ENCODE measurements at places on chromosomes 7 and 10.

DNA sequence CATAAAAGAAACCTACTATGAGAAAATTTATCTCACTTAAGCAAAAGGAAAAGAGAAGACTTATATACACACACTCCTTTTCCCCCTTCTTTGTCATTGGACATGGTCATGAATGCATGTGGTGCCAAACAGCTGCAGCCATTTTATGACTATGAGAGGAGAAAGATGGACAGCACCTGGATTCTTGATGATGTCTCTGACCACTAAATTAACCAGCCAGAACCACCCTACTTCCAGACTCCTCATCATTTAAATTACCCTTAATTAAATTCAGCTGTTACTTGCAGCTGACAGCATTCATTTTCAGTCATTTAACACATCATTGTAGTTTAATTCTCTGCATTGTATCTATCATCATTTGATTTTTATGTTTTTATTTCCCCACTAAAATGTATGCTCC lies 379.0 kb upstream of the HPS1 start:
- DNase-seq, result no peak

DNA sequence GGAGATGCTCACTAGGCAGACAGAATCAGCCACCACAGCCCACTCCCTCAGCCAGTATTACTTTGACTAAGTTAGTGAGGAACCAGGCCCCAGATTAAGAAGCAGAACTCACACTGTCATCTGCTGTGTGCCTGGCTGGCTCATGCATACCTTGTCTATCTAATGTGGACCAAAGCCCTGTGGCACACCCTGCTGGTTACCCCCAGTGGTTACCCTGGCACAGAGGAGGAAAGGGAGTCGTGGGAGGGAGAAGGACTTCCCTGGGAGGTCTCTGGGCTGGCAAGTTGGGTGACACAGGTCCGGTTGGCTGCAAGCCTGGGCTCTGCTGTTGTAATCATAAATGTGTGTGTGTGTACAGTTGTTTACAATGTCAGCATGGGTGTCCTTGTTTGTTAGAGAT lies 7.5 kb upstream of the SH2D4B start:
- peak; percentile 45 for DNase-seq

DNA sequence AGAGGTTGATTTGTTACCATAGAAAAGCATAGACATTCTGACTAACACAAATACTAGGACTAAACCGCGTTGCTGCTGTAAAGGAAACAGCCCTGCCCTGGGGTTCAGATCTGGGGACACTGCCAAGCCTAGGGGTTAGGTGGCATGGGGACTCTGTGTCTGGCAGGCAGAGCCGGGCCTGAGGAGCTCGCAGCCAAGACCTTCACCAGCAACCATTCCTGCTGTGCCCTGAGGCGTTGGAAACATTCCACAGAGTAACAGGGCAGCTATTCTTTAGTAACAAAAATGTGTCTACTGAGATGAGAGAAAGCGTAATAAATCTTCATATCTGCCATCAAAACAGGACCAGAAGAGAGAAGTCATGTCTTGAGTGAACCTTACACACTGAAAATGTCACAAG lies 280.5 kb downstream of the POM121L12 start:
- no peak for DNase-seq

- peak; percentile 55 for DNase-seq
Measured at GRCh38 chr10:24209946-24210491, 1.1 kb downstream of the KIAA1217 start.

DNA sequence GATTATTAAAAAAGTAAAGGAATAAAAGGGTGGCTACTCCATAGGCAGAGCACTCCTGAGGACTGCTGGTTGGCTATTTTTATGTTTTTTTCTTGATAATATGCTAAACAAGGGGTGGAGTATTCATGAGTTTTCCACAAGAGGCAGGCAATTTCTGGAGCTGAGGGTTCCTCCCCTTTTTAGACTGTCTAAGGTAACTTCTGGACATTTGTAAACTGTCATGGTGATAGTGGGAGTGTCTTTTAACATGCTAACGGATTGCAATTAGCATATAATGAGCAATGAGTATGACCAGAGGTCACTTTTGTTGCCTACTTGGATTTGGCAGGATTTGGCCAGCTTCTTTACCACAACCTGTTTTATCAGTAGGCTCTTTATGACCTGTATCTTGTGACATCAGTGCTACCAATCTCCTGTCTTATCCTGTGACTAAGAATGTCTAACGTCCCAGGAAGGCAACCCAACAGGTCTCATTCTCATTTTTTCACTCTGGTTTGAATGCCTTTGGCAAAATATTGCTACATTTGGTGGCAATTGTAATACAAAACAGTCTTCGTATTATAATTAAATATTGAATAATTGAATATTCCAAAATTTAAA lies 587.8 kb upstream of the POM121L12 start:
- no peak for DNase-seq

- no peak for DNase-seq
Measured at GRCh38 chr7:157739650-157740049, 402.8 kb downstream of the DNAJB6 start.

DNA sequence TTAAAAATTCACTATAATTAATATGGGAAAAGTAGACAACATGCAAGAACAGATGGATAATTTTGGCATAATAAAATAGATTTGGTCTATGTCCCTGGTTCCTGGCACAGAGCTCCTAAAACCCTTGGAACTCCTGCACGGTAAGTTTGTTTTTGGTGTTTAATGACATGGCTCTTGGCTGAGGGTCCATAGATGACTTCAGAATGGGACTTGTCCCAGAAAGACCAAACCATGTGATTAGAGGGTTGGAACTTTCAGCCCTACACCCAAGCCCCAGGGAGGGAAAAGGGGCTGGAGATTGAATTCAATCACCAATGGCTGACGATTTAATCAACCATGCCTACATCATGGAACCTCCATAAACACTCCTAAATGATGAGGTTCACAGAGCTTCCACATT lies 12.6 kb upstream of the GSDME start:
- no peak for DNase-seq

- DNase-seq, result no peak
Measured at GRCh38 chr7:98200364-98200763, 10.9 kb upstream of the BHLHA15 start.

DNA sequence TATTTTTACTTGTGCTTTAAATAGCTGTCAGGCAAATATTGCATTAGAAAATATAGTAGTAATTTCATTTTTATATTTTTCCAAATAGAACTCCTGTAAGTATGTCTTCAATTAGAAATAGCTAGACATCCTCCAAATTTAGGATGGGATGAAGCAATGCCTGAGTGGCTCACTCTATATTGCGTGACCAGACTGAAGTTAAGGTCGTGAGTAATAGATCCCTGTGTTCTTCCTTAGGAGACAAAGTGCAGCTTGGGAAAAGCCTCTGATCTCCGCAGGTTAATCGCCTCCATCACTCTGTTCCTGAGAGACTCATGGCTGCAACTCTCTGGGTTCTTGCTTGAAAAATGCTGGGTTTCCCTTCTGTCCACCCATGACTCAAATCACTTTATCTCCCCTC lies 484.8 kb upstream of the ANKRD30A start:
- no peak for DNase-seq

GRCh38 chr7:80642871-80643270 lies 4.4 kb downstream of the CD36 start:
- DNase-seq, result no peak

GRCh38 chr10:79082631-79083596 lies 14.1 kb downstream of the ZMIZ1 start:
- peak; percentile 47 for DNase-seq

DNA sequence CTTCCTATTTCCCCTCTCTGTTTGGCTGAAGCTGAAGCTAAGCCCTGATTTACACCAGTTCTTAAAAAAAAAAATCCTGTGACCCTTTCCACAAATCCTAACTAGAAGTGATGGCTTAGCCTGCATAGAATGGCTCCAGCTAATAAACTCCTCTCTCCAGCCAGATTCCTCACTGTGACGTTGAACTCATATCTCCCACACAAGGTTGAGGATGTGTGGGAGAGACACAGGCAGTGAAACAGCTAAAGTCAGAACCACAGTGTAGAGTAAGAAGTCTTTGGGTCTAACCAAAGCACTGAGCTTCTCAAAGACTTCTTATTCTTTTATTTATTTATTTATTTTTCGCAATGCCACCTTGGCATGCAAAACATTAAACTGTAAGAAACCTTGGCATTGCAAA lies 268.3 kb downstream of the SNX13 start:
- DNase-seq, result no peak

GRCh38 chr7:69597278-69598076 lies 798 bp upstream of the AUTS2 start:
- DNase-seq, result peak; percentile 1

GRCh38 chr10:119705434-119705831 lies 20.4 kb upstream of the INPP5F start:
- DNase-seq, result no peak

DNA sequence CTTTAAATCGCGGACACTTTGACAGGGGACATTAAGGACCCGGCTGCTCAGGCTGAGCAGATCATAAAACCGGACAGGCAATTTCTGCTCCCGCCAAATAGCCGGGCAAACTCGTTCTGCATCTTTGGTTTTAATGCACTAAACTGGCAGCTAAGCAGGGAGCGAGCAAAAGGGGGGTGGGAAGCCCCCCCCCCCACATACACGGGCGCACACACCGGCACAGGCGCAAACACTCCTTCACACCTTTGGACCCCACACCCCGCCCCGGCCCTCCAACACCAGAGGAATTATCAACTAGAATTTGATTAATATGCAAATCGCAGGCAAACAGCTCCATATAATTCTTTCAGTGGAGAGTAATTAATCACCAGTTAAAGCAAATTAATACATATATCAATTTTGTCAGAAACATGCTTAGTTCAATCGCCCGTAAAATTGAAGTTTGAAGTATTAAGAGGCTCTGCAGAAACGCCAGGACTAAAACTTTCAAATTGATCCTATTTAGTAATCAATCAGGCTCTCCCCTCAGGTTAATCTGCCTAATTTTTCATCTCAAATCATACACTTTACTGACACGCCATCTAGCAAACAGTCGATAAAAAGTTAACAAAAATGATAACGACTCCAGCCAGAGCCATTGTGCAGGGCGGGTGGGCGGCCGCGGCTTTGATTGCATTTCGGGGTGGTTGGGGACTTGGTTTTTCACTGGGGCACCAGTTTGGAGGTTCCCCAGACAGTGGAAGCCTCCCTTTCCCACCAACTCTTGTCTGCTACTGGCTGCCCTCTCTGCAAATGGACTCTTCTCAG lies 9.9 kb downstream of the LBX1 start:
- no peak for DNase-seq

DNA sequence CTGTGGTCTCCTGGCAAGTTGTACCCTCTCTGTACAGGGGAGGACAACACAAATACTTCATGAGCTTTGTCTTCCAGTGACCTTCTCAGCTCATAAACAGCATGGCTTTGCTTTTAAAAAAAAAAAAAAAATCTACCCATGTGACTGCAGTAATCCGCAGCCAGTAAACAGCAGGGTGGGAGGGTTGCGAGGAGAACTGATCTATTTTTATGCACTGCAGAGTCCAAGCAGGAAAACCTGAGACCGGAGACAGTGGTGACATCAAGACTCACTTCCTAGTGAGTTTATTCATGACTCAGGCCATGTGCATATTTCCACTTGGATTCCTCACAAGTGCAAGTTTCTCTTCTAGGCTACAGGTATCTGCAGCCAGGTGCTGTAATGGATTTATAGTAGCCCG lies 127.9 kb downstream of the NRF1 start:
- peak; percentile 75 for DNase-seq

- DNase-seq, result no peak
Measured at GRCh38 chr7:123230147-123230546, 30.4 kb upstream of the SLC13A1 start.

DNA sequence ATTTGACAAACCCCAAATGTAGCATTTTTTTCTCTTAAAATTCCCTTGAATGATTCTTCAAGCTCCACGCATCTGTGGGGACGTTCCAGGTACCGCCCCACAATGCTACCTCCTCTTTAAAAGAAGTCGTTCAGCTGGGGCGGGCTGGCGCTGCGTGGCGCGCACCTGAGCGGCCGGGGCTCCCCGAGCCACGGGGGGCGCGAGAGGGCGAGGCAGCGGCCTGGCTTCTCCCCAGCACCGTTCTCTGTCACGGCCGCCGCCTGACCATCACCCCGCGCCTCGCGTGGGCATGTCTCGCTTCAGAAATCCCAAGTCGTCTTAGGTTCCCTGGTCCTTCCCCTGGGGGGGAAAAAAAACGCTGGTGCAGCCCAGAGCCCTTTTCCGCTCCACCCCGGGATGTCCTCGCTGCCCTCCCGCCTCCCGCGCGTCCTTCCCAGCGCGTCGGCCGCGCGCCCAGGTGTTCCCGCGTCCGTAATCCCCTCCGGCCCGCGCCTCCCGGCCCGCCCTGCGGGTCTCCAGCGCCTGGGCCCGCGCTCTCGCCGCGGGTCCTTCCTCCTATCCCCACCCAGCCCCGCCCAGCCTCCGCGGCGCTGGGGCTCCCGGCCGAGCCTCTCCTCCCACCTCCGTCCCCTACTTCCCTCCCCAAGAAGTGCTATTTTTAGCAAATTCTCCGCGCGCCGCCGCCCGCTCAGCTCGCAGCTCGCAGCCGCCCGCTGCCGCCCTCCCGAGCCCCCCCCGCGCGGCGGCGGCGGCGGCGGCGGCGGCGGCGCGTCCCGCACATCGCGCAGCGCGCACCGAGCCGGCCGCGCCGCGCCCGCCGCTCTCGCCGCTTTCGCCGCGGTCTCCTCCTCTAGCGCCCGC lies 58.7 kb upstream of the PRPS1L1 start:
- DNase-seq, result peak; percentile 27

DNA sequence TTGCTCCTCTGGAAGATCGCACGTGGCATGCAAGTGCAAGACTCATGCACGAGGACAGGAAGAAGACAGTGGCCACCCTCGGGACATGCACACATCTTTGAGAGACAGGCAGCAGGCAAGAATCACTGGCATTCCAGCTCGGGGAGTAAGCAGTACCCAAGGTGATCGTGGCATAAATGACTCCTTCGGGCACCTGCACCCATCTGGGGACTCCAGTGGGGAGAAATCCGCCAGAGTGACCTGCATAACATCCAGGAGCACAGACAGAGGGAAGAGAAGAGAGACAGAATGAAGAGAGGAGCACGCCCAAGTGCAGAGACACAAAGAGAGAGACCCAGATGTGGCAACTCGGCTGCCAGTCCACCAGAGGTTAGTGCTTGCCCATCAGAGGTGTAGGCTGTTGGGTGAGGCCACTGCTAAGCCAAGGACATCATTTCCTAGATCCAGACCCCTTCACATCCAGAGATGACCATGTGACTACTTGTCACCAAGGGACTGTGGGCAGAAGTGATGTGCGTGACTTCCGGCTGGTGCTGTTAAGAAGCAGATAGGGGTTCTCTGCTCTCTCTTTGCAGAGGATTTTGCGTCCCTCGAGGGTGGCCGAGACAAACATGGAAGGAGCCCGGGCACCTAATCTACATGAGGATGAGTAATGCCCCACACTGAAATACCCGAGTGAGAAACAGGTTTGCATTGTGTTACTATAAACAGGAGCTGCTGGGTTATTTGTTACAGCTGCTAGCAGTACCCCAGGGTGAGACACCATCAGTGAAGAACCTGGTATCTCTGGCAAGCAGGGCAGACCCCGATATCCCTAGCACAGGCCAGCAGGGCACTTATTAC lies 80.6 kb downstream of the VWA2 start:
- DNase-seq, result no peak

GRCh38 chr7:48154792-48155413 lies 16.4 kb upstream of the ABCA13 start:
- DNase-seq, result peak; percentile 69
